ENCODE measurements at places on chromosomes 5 and 9.

DNA sequence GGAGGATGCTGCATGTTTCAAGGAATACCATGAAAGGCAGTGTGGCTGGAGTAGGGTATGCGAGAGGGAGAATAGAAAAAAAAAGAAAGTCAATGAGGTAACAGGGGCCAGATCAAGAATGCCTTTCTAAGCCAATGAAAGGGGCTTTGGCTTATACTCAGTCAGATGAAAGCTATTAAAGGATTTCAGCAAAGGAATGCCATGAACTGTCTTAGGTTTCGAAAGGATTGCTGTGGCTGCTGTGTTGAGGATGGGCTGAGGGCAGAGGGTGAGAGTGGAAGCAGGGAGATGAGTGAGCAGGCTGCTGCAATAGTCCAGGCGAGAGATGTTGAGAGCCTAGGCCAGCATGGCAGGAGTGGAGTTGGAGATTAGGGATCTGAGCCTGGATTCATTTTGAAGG is 135.4 kb upstream of the CKMT2 start:
- no peak for DNase-seq

DNA sequence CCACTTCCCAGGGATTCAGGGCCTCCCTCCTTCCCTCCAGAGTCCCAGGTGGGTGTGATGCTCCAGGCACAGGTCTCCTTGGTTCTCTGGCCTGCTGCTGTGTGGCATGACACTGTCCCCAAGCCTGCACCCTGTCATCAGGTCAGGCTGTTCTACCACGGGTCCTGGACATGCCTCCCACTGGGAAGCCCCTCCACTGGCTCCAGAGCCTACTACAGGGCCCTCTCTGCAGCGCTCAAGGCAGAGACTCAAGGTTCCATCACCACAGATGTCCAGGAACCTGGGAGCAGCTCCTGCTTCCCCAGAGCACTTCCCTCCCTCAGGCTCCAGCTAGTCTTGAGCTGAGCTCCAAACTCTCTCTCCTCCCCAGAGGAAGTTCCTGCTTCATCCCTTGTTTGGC is 237.3 kb downstream of the PBX3 start:
- DNase-seq, result no peak

GRCh38 chr5:30928956-30929355 is 264.5 kb upstream of the CDH6 start:
- no peak for DNase-seq

- DNase-seq, result no peak
Observed at GRCh38 chr9:421896-422295, 207.2 kb downstream of the DOCK8 start.

DNA sequence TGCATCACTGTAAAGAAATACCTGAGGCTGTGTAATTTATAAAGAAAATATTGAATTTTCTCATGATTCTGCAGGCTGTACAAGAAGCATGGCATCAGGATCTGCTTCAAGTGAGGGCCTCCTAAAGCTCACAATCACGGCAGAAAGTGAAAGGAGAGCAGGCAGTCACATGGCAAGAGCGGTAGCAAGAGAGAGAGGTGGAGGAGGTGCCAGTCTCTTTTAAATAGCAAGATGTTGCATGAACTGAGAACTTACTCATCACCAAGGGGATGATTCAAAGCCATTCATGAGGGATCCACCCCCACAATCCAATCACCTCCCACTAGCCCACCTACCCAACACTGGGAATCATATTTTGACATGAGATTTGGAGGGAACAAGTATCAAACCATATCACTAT is 184.5 kb upstream of the PAPPA start:
- no peak for DNase-seq

DNA sequence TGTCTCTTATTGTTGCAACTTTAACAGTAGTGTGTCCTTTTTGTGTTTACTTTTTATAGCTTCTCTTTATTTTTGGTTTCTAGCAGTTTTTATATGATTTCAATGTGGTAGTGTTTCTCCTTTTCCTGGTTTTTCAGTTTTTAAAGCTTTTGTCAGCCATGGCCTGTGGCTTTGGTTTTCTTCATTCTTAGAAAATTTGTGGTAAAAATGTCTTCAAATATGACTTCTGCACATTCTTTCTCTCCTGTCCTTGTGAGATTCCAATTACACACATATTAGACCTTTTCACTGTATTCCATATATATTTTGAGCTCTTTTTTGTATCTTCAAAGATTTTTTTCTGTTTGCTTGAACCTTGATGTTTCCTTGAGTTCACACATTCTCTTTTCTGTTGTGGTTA is 180.5 kb downstream of the CNTLN start:
- DNase-seq, result no peak

GRCh38 chr5:177099422-177100093 is 12.8 kb downstream of the FGFR4 start:
- no peak for DNase-seq

DNA sequence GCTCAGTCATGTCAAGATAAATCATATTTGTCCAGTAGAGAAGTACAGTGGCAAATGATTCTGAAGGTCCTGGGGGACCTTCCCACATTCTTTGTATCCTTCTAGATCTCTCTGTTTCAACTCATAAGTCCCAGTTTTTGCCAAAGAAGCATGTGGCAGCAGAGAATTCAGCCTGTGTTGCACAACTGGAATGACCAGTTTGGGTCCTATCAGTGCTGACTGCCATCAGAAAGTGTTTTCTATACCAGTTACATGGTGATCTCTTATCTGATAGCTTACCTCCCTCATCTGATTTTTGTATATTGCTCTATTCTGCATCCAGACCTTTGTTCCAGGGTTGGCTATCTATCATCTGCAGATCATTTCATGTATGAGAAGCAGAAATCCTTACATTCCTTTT is 21.7 kb downstream of the GM2A start:
- DNase-seq, result no peak

DNA sequence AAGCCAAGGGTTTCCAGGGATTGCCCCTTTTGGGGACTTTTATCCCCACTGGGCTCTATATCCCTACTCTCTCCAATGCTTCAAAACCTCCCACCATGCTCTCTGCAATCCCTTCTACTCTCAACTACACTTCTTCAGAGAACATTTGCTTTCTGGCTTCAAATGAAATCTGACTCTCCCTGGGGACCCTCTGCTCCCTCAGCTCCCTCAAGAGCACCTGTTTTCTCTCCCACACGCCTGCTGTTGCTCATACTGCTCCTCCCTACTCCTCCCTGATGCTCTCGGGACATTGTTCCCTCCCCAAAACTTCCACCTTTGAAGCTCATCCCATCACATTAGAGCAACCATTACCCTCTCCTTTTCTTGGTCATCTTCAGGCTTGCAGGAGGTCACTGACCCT is 344.9 kb downstream of the CDK5RAP2 start:
- no peak for DNase-seq

DNA sequence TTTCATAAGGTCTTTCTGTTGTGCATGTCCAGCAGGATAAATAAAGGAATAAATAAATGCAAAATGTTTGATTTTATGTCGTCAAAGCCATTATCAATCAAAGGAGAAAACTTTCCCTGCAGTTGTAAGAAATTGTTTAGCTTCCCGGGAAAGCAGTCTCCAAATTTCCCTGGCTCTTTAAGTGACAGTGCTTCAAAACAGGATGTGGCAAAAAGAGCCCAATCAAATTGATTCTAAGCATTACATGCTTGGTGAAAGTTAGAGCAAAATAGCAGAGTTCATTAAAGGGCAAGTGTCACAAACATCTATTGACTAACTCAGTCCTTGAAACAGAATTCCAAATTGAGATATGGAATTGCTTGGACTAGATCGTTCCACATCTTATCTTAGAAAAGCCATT is 704.1 kb downstream of the PRELID2 start:
- DNase-seq, result no peak

- no peak for DNase-seq
Observed at GRCh38 chr9:136847088-136847825, 2.0 kb upstream of the PHPT1 start.

- no peak for DNase-seq
Observed at GRCh38 chr5:25641124-25641523, 996.3 kb upstream of the CDH10 start.

GRCh38 chr5:127089191-127089590 is 15.9 kb upstream of the C5orf63 start:
- no peak for DNase-seq

DNA sequence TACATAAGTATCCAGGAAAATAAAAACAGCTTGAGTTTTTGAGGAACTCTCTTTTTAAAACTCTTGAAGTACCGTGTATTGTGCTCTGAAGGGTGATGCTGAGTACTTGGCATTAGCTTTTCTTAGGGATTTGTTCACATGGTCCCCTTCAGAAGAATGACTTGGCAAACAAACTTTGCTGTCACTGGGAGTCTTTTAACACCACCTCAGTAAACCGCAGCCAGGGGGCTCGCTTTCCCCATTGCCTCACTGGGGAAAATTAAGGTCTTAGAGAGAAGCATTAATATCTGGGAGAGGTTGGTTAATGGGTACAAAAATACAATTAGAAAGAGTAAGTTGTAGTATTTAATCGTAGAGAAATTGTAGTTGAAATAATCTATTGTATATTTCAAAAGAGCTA is 105.9 kb upstream of the DAP start:
- DNase-seq, result no peak

GRCh38 chr9:130728721-130729120 is 35.1 kb downstream of the EXOSC2 start:
- DNase-seq, result no peak

DNA sequence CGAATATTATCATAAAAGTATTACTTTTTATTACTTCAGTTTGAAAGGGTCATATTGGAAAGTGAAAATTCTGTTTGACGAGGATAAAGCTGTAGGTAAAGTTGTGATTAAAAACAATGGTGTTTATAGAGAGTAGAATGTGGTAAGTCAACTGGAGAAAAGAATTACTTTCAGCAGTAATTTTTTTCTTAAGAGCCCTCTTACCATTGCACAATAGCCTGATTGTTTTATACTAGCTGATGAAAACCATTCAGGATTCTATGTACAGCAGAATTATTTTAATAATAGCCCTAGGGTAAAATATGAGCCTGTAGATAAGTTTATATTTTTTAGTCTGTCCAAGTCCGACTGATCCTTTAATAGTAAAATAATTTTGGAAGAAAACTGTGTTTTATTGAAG is 16.6 kb downstream of the CDC42SE2 start:
- DNase-seq, result no peak

GRCh38 chr5:88190106-88190834 is 78.4 kb downstream of the TMEM161B start:
- DNase-seq, result no peak

DNA sequence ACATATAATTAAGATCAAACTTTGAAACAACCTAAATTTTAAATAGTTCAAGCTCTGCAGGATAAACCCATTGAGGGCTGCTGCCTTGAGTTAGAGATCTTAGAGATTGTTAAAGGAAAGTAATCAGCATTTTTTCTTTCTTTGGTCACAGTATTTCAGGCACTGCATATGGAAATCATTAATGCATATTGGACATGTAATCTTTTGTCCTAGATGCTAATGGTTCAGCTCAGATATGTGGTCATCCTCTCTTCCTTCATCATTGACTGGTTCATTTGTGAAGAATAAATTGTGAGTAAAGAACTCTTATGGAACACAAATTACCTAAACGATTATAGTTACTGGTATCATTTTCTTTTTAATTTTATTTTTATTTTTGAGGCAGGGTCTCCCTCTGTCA is 82.0 kb upstream of the PRLR start:
- DNase-seq, result no peak

- no peak for DNase-seq
Observed at GRCh38 chr5:173306695-173307094, 21.5 kb downstream of the STC2 start.

- DNase-seq, result no peak
Observed at GRCh38 chr9:72648324-72649126, 127.1 kb downstream of the TMC1 start.

DNA sequence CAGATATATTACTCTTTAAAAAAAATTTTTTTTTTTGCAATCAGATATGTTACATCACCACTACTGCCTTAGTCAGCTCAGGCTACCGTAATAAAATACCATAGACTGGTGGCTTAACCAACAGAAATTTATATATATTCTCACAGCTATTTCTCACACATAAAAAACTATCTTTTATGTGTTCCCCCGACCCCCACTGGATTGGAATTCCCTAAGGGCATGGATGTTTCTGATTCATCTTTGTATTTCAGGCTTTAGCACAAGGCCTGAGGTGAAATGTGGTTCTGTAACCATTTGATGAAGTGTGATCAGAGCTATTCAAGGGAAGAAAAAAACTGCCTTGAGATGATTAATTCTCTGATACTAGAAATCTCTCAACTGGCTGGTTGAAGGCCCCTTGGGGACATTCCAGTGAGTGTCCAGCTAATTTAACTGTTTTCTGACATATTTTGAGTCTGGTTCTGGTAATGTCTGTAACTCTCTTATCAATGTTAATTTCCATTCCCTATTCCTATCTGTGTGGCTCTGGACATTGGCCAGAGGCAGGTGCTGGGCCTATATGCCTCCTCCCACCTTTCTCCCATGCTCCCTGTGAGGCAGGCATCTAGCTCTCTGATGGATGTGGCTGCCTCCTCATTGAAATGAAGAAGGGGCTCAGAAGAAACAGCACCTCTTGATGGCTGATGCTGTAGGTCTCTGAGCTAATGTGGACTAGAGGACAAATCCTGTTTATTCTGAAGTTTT is 2.5 kb downstream of the CD14 start:
- DNase-seq, result no peak

GRCh38 chr5:149060325-149060724 is 2.5 kb downstream of the SH3TC2 start:
- no peak for DNase-seq

DNA sequence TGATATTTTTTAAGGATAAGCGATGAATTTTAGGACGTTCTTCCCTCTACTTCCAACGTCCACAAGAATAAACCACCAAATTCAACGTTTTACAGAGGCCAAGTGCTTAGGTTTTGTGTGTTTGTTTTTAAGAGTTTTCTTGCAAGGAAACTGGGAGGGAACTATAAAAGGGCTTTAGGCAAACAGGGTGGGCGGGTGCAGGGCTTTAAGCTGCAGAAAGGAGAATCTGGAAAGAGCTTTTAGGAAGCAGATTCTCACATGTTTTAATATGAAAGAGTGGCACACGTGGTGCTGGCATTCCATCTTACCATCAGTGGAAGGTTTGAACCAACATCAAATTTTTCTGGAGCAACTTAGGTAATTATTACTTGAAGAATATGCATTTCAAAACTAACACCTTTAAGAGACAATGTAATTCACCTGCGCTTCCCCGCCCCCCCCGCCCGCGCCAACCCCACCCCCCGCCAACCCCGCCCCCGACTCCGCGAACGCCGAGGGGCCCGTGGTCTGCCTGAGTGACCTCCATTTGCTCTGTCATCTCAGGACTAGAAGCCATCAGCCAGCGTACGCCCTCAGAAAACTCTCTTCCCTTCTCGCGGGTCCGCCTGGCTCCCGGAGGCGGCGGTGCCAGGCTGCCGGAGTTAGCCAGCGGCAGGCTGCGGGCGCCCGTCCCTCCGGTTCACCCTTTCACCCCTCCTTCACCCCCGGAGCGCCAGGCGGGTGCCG is 911 bp upstream of the PIK3R1 start:
- no peak for DNase-seq

DNA sequence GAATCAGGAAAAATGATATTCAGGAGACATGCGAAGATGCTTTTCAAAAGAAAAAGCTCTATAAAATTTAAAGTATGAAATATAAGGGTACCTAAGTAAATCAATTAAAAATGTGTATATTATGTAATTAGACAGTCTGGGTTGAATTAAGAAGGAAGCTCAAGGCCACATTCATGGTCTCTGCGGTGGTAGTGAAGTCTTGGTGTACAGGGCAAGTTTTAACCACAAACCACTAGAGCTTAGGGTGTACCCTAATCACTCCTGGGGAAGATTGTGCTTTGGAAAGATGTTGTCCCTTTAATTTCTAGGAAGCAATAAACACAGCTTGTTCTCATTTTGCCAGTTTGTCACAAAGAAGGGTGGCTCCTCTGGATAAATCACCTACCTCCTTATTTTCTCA is 287.2 kb upstream of the ZNF608 start:
- no peak for DNase-seq

Measured in activated T-helper 1 cell treated with anti-CD3 and anti-CD28 coated beads, Interleukin-12 subunit alpha, Interleukin-12 subunit beta, Interleukin-2, Interleukin-4 antibody, amounts not matched to agents 30 ng/mL and 10 ng/mL and 1 ng/mL, durations not matched to agents 14 hours and 24 hours and 36 hours (primary cell).